ENCODE measurements at places on chromosomes 1 and 21.

- peak; percentile 44 for DNase-seq
Measured at GRCh38 chr1:230029244-230029941, 37.6 kb upstream of the GALNT2 start.

DNA sequence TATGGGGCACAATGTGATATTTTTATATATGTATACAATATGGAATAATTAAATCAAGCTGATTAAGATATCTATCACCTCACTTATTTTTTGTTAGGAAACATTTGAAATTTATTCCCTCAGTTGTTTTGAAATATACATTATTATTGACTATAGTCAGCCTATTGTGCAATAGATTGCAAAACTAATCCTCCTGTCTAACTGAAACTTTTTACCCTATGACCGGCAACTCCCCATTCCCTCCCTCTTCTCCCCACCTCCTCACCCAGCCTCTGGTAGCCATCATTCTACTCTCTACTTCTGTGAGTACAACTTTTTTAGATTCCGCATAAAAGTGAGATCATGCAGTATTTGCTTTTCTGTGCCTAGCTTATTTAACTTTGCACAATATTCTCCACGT, 117.7 kb upstream of the SGIP1 start:
- no peak for DNase-seq

DNA sequence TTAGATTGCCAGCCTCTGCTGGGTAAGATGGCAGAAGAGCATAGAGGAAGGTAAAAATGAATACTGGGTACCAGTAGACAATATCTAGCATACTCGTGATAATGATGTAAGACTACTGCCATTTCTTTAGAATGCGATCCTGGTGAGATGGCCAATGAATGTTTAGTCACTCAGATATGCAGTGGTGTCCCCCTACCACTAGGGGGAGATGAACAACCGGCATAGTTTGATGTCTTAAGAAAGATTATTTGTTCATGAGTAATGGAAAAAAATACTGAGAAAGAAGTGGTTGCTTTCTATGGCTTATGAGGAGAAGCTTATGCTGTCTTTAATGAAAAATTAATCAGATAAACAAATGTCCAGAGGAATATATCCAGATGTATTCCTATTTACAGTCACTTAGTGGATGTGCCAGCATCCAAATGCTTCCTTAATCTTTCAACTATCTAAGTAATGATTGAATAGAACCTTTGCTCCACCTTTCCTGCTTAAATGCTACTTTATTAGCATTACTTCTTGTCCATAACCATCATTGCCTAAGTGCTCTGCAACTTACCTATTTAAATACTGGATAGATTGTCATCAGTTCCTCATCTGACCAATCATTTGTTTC, 256.6 kb downstream of the ST6GALNAC3 start:
- DNase-seq: peak; percentile 68

- DNase-seq: no peak
Measured at GRCh38 chr21:38815060-38815405, 9.3 kb downstream of the ETS2 start.

DNA sequence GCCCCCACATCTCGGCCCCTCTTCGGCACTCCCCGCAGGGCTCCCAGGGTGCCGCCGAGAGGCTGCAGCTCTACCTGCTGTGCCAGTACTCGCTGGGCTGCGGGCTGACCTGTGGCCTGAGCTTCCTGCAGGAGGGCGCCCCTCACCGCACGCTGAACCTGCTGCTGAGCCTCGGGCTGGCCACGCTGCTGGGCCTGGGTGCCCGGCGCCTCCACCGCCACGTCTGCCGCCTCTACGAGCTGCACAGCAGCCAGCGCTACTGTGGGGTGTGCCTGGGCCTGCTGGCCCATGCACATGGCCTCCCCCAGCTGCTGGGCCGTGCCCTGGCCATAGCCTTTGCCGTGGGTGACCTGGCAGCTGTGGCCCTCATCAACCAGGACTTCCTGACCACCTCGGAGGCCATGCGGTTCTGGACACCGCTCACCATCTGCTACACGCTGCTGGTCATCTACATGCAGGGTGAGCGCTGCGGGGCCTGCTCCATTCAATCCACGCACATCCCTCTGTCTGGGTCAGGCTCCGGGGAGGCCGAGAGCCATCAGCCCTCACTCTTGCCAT, 1.9 kb downstream of the TMEM82 start:
- no peak for DNase-seq

DNA sequence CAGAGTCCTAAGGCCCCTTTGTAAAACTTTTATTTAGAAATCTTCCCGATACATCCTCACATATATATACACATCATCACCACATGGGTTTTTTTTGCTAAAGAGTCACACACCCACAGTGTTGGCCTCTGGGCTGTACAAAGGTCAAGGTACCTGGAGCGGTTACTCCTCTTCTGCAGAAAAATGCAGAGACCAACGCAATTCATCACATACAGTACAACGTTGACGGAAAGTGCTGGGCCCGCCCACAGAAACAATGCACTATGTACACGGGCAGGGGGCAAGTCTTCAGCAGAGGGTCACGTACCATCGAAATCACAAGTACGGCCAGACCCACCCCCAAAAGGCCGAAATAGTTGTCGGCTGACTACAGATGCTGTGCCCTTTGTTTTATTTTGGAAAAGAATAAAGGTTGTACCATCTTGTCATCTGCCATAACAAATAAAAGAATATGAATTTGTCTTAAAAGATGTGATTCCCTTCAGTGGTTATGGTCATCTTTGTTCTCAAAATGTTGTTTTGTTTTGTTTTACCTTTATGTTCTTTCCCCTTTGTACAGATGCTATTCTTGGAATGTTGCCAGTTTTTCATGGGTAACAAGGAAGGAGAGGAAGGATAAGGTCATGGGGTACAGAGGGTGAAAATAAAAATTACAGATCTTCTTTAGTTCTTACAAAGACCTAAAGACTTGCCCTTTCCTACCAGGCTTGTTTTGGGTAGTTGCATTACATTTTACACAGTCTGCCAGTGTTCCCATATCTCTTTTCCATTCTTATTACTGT, 15.6 kb downstream of the TAL1 start:
- DNase-seq: no peak

DNA sequence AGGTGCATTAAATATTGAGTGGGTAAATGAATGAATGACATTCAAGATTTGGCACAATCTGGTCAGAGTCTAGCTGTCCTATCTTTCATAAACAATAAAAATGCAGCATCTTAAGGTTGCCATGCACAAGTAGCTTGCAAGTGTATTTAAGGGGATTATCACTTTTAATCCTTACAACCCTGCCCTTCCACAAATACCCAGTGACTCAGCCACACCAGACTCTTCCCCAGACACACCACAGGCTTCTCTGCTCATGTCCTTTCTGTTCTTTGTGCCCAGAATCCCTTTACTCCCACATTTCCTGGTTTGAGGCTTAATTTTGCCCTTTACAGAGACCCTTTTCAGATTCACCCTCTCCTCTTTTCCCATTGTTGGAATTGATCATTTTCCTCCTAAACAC, 59.8 kb downstream of the KIRREL1 start:
- no peak for DNase-seq

- no peak for DNase-seq
Measured at GRCh38 chr1:62424411-62424810, 12.4 kb upstream of the USP1 start.

- no peak for DNase-seq
Measured at GRCh38 chr1:36179220-36179600, 23.2 kb downstream of the MAP7D1 start.

DNA sequence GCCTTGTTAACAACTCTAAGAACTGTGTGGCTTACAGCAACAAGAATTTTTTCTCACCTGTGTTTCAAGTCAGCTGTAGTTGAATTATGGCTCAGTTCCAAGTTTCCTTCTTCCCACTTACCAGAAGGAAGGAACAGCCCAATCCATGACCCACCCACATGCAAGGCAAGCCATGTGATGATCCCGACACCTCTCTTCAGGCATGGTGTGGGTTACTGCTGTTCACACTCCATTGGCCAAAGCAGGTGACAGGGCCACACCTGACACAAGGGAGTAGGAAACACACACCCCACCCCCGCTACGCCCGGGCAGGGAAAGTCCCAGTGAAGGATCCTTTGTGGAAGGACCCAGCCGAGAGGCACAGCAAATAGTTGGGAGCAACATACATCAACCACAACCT, 36.3 kb downstream of the KCNJ15 start:
- no peak for DNase-seq

GRCh38 chr1:18836654-18837053, 22.8 kb downstream of the TAS1R2 start:
- DNase-seq: no peak

DNA sequence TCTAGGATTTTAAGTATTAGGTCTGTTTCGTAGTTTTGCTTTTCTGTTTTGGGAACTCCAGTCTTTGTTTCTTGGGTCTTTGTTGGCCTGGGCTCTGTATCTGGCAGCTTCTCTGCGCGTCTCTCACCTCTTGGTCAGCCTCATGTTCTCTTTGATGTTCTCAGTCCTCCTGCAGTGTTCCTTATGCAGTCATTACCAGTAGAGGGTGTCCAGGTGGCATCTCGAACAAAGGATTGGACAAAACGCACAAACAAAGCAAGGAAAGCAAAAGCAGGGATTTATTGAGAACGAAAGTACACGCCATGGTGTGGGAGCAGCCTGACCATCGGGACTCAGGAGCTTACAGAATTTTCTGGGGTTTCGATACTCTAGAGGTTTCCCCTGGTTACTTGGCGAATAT, 133.7 kb upstream of the COL6A1 start:
- no peak for DNase-seq

- no peak for DNase-seq
Measured at GRCh38 chr1:189432753-189433152, 1044.9 kb downstream of the BRINP3 start.

- DNase-seq: peak; percentile 63
Measured at GRCh38 chr21:38277501-38278131, 20.8 kb downstream of the KCNJ15 start.

DNA sequence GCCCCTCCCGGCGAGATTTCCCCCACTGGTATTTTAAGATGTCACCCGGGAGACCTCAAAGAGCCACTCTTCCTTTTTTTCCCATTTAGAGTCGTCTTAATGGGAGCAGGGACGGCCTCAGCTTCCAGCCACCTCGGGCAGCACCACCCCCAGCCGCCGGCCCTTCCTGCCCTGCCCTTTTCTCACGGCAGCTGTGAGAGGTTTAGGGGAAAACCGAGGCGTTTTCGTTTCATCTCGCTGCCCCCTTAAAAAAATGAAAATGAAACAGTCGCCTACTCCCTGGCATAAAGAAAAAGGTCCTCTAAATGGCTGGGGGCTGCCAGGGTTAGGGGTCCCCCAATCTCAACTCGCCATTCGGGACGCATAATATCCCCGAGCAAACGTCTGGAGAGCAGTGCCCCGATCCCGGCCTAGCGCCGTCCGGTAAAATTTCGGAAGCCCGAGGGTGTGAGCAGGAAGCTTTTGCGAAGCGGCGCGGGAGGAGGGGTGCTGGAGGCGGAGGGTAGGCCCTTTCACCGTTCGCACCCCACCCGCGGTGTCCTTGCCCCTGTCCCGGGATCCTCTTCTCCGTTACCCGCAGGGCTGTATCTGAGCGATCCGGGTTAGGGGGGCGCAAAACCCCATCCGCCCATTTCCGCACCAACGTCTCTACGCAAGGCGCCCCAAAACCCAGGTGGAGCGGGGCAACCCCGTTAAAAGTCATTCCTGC, 1.2 kb downstream of the RUNX3 start:
- DNase-seq: peak; percentile 74

DNA sequence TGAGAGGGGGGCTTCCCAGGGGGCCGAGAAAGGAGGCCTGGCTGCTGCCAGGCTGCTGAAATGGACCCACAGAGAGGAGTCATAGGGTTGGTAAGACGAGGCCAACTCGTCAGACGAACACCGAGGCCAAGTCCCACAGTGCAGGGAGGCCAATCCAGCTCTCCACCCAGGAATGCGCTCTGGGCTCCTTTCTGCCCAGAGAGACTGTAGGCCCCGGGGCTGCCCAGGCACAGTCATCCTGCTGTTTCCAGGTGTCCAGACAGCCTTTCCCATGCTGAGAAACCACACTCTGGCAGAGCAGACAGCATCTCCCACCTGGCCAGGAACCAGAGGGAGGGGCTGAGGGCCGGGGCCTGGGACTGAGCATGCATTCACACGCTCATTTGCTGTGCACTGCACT, 26.7 kb upstream of the RSPO1 start:
- no peak for DNase-seq

- peak; percentile 1 for DNase-seq
Measured at GRCh38 chr1:30374400-30375070, 348.9 kb downstream of the MATN1 start.

All from activated naive CD4-positive, alpha-beta T cell treated with anti-CD3 and anti-CD28 coated beads for 36 hours (primary cell).